Omental fat pad (tissue), 4 donors: ENCODE measurements at places on chromosomes 7 and 10.

DNA sequence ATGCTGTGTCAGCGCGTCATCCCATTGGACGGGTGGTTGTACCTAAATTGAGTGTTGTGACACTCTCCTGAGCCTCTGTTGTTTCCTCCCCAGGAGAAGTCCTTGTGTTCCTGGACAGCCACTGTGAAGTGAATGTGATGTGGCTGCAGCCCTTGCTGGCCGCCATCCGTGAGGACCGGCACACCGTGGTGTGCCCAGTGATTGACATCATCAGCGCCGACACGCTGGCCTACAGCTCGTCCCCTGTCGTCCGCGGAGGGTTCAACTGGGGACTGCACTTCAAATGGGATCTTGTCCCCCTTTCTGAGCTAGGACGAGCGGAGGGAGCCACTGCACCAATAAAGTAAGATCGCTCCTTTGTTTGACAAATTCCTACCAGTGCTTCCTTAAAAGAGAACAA, 82.5 kb downstream of the GALNT11 start:
- DNase-seq: no peak

GRCh38 chr7:68828575-68828974, 769.7 kb upstream of the AUTS2 start:
- DNase-seq: no peak

DNA sequence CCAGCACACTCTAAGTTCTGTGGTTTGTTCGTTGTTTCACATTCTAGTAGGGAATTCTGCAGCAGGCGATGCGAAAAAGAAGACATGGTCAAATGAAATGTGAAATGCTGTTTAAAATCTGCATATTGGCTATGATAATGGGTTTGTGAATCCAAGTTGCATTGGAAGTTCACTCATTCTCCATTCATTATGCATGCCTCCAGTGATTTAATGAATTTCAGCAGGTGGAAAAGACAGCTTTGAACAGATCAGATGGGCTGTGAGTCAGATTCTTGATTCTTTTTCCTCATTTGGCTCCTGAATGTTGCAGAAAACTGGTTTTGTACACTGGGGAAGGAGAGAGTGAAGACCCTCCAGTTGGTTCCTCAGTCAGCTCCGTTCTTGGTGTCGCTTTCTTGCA, 52.1 kb downstream of the PNLIPRP2 start:
- no peak for DNase-seq

GRCh38 chr10:33092596-33092995, 134.6 kb upstream of the ITGB1 start:
- no peak for DNase-seq

- no peak for DNase-seq
These were observed 100.5 kb downstream of the ADRA2A start for GRCh38 chr10:111177379-111177778.

- no peak for DNase-seq
These were observed 13.6 kb upstream of the MICU1 start for GRCh38 chr10:72639441-72639873.

DNA sequence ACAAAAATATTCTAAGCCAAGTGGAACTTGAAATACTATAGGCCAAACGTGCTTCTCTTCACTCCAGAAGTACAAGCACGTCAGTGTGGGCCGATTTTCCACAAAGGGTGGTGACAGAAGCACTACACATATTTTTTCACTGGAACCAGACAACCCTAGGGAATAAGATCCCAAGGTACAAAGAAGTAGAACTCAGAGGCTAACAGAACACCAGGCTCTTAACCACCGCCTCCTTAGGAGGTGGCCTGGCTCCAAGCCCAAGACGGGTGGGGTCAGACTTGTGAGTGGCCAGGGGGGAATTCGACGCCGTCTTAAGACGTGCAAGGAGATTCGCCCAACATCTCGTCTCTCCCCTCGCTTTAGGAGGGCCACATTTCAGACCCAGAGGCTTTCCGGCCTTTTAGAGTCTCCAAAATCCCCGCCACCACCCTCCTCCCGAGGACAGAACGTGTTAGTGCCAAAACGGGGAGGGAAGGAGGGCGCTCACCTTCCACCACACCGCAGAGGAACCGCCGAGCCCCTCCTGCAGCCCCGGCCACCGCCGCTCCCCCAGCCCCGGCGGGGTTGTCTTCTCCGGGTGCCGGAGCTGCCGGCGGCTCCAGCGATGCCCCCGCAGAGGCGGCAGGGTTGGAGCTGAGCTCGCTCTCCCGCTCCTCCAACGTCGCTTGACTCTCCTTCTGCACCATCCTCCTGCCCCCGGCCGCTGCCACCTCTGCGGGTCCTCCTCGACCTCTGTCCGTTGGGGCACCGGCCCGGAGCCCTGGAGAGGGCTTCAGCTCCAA, 716 bp downstream of the OGA start:
- DNase-seq: peak; percentile 76

GRCh38 chr7:133372337-133372736, 119.5 kb downstream of the EXOC4 start:
- no peak for DNase-seq

GRCh38 chr10:71222601-71223346, 10.4 kb downstream of the UNC5B start:
- DNase-seq: no peak

DNA sequence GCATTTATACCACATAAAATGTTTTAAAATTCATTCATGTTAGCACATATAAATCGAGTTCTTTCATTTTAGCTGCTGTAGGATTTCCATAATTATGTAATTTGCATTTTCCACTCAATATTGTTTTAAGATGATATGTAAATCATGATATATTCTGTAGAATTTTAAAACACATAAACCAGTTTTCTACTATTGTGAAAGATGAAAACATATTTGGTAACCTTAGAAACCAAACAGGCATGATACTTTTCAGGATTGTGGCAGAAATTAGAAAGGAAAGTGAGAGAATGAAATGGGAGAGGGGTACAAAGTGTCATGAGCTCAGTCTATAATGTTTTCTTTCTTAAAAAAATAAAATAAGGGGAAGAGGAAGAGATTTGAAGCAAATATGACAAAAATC, 269.3 kb downstream of the PPP1R3A start:
- no peak for DNase-seq

- no peak for DNase-seq
These were observed 53.3 kb downstream of the ADCYAP1R1 start for GRCh38 chr7:31105256-31105950.
